ENCODE measurements at places on chromosomes 1 and 21.

- DNase-seq: no peak
- H3K4me3 ChIP-seq: no peak overlapping the region
- H3K36me3 ChIP-seq: no peaks in the 10 kb centered on the region
- H3K4me1 ChIP-seq: no peaks in the 10 kb centered on the region
These were observed 105.8 kb downstream of the MRPL39 start for GRCh38 chr21:25501462-25501861.

DNA sequence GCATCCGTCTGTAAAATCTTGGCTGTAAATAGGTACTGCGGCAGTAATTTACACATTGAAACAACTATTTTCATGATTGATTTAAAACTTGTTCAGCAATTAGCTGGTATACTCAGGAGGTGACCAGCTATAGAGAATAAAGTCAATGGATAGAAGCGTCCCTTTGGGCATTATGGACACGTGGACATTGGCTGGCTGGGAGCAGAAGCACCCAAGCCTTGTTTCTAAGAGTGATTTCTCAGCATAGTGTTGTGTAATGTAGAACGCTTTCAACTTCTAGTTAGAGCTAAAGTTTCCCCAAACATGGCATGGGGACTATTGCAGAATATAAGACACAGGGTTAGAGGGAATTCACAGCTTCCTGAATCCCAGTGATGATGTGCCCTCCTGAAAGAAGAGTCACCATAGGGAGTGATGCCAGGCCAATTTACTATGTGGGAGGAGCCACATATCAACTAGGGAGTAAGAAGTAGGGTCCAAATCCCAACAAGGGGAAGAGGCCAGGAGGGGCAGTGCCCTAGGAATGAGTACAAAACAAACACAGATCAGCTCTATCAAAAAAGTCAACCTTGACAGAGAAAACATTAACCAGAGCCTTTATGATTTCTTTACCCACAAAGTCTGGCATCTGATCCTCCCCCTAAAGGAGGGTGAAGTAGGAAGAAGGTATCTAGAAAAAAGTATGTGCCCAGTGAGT, 92.7 kb downstream of the SUSD4 start:
- H3K4me3 ChIP-seq: no peak overlapping the region
- H3K4me1 ChIP-seq: peaks cover 20% of the 10 kb centered on the region
- H3K27me3 ChIP-seq: no peaks in the 10 kb centered on the region
- no peak overlapping the region for H3K27ac ChIP-seq

- no peak overlapping the region for H3K27ac ChIP-seq
- peak; percentile 52 for DNase-seq
These were observed 342.2 kb downstream of the OMA1 start for GRCh38 chr1:58204284-58204683.

DNA sequence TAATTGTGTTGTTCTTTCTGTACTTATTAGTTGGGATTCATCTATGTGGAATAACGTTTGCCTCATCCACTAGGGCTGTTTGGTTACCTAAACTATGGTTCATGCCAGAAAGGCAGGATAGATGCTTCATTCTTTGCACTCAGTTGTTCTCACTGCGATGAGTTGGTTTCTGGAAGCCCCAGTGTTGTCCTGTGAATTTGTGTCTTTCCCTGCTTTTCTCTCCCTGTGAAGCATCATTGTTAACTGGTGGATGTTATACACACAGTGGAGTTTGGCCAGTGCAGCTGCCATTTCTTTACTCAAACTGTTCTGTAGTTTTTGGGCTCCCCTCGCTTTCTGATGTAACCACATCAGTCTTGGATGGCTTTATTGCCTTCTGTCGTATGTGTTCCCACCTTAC, 143.6 kb upstream of the COL6A1 start:
- H3K4me1 ChIP-seq: no peaks in the 10 kb centered on the region
- no peak for DNase-seq
- no peaks in the 10 kb centered on the region for H3K27me3 ChIP-seq
- H3K27ac ChIP-seq: no peak overlapping the region
- H3K36me3 ChIP-seq: no peaks in the 10 kb centered on the region
- H3K4me3 ChIP-seq: no peak overlapping the region

DNA sequence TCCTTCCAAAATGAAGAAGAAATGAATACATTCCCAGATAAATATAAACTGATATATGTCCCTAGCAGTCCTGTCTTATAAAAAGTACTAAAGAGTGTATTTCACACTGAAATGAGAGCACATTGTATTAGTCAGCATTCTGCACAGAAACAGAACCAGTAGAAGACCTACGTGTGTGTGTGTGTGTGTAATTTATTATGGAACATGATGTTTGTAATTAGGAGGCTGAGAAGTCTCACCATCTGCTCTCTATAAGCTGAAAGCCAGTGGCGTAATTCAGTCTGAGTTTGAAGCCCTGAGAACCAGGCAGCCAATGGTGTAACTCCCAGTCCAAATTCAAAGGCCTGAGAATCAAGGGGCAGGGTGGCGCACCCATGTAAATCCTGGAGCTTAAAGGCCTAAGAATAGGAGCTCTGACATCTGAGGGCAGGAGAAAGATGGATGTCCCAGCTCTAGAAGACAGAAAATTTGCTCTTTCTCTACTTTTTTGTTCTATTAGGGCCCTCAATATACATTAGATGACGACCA, 146.5 kb upstream of the LYPLAL1 start:
- H3K4me3 ChIP-seq: no peak overlapping the region
- H3K27ac ChIP-seq: no peak overlapping the region
- peaks cover 5% of the 10 kb centered on the region for H3K4me1 ChIP-seq
- H3K27me3 ChIP-seq: no peaks in the 10 kb centered on the region
- no peak for DNase-seq
- H3K36me3 ChIP-seq: no peaks in the 10 kb centered on the region

- no peaks in the 10 kb centered on the region for H3K27me3 ChIP-seq
- H3K4me3 ChIP-seq: no peak overlapping the region
- no peaks in the 10 kb centered on the region for H3K36me3 ChIP-seq
- DNase-seq: no peak
- no peaks in the 10 kb centered on the region for H3K4me1 ChIP-seq
These were observed 51.0 kb downstream of the C4BPA start for GRCh38 chr1:207155028-207155427.

DNA sequence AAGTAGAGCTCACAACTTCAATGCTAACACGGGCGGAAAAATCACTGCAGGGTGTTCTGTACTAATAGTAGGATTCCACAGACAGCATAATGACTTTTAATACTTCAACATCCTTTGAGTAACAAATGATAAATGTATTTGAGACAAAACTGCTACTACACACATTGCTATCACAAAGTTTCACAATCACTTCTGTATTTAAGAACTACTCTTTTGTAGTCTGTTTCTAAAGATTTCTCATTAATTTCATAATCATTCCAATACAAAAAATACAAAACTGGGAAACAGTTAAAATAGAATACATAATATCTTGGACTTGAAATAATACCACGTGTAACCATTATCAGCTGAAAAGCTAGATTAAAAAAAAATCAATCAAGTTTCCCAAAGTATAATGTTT, 2.7 kb downstream of the HMGN1 start:
- H3K27me3 ChIP-seq: no peaks in the 10 kb centered on the region
- H3K4me1 ChIP-seq: peaks cover 2% of the 10 kb centered on the region
- peak overlapping the region; percentile 96 for H3K4me3 ChIP-seq
- no peak overlapping the region for H3K27ac ChIP-seq
- H3K36me3 ChIP-seq: peaks cover 62% of the 10 kb centered on the region

- H3K36me3 ChIP-seq: no peaks in the 10 kb centered on the region
- H3K27me3 ChIP-seq: no peaks in the 10 kb centered on the region
- no peak overlapping the region for H3K4me3 ChIP-seq
- DNase-seq: no peak
- no peak overlapping the region for H3K27ac ChIP-seq
These were observed 372.3 kb downstream of the USP25 start for GRCh38 chr21:16102113-16102512.

GRCh38 chr1:172732427-172732826, 73.5 kb downstream of the FASLG start:
- H3K27me3 ChIP-seq: no peaks in the 10 kb centered on the region
- DNase-seq: no peak
- H3K4me3 ChIP-seq: no peak overlapping the region
- no peaks in the 10 kb centered on the region for H3K36me3 ChIP-seq
- H3K4me1 ChIP-seq: no peaks in the 10 kb centered on the region
- no peak overlapping the region for H3K27ac ChIP-seq

GRCh38 chr1:57889676-57890320, 465.9 kb upstream of the DAB1 start:
- no peak overlapping the region for H3K4me3 ChIP-seq
- no peak for DNase-seq
- no peak overlapping the region for H3K27ac ChIP-seq
- H3K36me3 ChIP-seq: no peaks in the 10 kb centered on the region
- H3K4me1 ChIP-seq: no peaks in the 10 kb centered on the region
- no peaks in the 10 kb centered on the region for H3K27me3 ChIP-seq

DNA sequence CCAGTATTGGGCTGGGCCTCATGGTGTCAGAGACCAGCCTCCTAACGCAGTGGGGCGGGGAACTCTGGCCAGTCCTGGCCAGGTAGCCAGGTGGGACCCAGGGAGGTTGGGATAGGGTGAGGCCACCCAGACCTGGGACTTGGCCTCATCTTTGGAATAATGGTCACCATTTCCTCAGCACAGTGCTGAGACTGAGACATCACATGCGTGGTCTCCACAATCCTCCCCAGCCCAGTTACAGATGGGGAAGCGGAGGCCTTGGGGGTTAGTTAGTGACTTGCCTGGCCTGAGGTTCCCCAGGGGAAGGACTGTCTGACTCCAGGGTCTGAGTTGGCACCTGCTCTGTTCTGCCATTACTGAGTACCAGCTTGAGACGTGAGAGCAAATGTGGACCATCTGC, 77.9 kb upstream of the CASZ1 start:
- H3K27ac ChIP-seq: no peak overlapping the region
- no peaks in the 10 kb centered on the region for H3K36me3 ChIP-seq
- H3K27me3 ChIP-seq: peaks cover 7% of the 10 kb centered on the region
- no peaks in the 10 kb centered on the region for H3K4me1 ChIP-seq
- H3K4me3 ChIP-seq: no peak overlapping the region

DNA sequence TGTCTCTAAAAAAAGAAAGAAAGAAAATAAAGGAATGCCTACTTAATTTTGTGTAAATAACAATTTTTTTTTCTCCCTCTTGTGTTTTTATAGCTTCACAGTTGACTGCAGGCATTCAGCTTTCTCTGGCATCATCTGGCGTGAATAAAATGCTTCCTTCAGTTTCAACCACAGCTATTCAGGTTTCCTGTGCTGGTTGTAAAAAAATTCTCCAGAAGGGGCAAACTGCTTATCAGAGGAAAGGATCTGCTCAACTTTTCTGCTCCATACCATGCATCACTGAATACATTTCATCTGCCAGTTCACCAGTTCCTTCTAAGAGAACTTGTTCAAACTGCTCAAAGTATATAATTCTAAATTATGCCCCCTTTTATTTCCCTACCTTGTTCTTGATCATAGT, 18.0 kb downstream of the ZMYM1 start:
- no peak overlapping the region for H3K4me3 ChIP-seq
- no peak overlapping the region for H3K27ac ChIP-seq
- no peaks in the 10 kb centered on the region for H3K27me3 ChIP-seq
- H3K36me3 ChIP-seq: peaks cover 84% of the 10 kb centered on the region
- DNase-seq: no peak

DNA sequence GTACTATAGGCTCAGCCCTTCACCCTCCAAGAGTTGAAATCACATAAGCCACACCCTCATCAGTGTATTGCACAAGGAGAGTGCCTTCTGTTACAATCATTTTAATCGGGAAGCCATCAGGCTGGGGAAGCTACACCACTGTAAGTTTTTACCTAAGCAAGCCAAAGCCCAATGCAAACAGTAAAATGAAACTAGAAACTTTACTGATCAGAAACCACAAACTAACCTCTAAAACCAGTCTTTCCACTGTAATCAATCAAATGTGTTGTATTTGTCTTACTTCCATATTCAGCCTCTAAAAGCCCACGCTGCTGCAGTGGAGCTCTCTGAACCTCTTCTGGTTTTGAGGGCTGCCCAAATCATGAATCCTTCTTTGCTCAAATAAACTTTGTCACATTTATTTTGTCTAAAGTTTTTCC, 26.2 kb downstream of the CAPN8 start:
- no peak for DNase-seq
- no peak overlapping the region for H3K4me3 ChIP-seq
- no peaks in the 10 kb centered on the region for H3K36me3 ChIP-seq
- H3K27ac ChIP-seq: no peak overlapping the region
- no peaks in the 10 kb centered on the region for H3K27me3 ChIP-seq
- H3K4me1 ChIP-seq: no peaks in the 10 kb centered on the region

DNA sequence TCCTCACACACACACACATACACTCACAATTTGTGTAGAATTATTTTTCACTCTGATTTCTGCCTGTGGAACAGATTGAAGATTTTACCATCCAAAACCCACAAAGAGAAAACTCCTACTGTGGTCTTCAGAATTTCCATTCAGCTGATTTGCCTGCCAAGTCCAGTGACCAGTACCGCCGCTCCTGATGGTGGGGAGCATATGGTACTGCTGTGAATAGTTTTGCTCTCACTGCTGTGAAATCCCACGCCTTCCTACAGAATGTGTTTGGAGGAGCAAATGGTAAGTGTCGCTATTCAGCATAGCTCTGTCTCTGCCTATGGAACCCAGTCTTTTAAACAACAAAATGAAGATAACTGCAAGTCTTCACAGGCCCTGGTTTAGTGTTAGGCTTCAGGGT, 629.5 kb downstream of the LMO4 start:
- DNase-seq: no peak
- no peaks in the 10 kb centered on the region for H3K4me1 ChIP-seq
- H3K36me3 ChIP-seq: no peaks in the 10 kb centered on the region
- no peak overlapping the region for H3K27ac ChIP-seq

DNA sequence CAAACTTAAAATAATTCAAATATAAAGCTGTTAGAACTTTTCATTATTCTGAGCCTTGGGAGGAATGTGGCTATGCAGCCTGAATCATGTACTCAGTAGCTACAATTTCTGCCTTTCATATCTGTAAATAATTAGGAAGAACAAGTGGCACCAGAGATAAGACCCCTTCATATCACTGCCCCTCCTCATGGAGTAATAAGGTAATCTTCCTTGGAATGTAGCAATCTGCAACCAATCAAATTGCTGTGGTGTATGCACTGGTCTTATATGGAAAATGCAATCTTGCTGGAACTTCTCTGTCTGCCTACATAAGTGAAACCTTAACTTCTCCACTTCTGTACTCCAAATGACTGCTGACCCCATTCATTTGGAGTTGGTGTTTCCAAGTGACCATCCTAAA, 104.4 kb upstream of the VANGL1 start:
- no peaks in the 10 kb centered on the region for H3K27me3 ChIP-seq
- no peak overlapping the region for H3K27ac ChIP-seq
- DNase-seq: no peak
- H3K4me3 ChIP-seq: peak overlapping the region; percentile 32
- H3K4me1 ChIP-seq: peaks cover 14% of the 10 kb centered on the region
- no peaks in the 10 kb centered on the region for H3K36me3 ChIP-seq

DNA sequence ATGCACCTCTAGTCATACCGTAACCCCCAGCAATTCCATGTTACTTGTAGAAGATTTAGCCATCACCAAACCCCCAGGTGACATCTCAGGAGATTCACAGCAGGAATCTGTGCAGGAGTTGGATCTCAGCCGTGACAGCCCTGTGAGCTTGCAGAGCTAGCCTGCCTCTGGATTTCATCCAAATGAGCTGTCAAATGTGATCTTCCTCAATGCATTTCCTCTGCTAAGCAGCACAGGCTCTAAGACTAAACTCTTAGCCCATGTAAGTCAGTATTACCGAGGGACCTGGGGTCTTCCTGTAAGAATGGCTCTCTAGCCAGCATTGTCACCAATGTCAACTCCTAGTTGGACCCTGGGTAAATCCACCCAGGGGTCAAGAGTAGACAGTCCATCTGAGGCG, 41.7 kb downstream of the UMODL1 start:
- DNase-seq: no peak
- no peak overlapping the region for H3K4me3 ChIP-seq
- H3K36me3 ChIP-seq: no peaks in the 10 kb centered on the region
- peaks cover 5% of the 10 kb centered on the region for H3K4me1 ChIP-seq
- H3K27ac ChIP-seq: no peak overlapping the region

Data from endodermal cell (in vitro differentiated cells).